COLO829 (cell line): ENCODE measurements at places on chromosomes 11 and 22.

- DNase-seq: peak; percentile 34
Observed at GRCh38 chr11:19651653-19652052, 61.0 kb upstream of the NAV2 start.

GRCh38 chr22:43008921-43009320 is 6.0 kb downstream of the PACSIN2 start:
- DNase-seq: no peak

DNA sequence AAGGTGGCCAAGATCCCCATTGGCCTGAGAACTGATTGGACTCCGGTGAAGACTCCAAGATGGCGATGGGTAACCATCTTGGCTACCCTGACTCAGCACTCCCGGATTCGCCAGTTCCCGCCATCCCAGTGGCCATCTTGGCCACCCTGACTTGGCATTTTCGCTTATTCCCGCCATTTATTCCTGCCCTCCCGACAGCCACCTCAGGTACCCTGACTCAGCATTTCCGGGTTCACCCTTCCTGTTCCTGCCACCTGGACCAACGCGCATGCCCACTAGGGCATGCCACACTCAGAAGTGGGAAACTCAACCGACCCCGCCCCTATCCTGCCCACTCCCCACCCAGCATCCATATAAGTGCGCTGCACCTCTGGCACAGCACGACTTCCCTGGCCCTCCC is 7.8 kb downstream of the OR8K5 start:
- no peak for DNase-seq

GRCh38 chr22:39039306-39040126 is 1.1 kb upstream of the APOBEC3F start:
- no peak for DNase-seq

- no peak for DNase-seq
Observed at GRCh38 chr22:42803389-42803788, 53.7 kb downstream of the ARFGAP3 start.

DNA sequence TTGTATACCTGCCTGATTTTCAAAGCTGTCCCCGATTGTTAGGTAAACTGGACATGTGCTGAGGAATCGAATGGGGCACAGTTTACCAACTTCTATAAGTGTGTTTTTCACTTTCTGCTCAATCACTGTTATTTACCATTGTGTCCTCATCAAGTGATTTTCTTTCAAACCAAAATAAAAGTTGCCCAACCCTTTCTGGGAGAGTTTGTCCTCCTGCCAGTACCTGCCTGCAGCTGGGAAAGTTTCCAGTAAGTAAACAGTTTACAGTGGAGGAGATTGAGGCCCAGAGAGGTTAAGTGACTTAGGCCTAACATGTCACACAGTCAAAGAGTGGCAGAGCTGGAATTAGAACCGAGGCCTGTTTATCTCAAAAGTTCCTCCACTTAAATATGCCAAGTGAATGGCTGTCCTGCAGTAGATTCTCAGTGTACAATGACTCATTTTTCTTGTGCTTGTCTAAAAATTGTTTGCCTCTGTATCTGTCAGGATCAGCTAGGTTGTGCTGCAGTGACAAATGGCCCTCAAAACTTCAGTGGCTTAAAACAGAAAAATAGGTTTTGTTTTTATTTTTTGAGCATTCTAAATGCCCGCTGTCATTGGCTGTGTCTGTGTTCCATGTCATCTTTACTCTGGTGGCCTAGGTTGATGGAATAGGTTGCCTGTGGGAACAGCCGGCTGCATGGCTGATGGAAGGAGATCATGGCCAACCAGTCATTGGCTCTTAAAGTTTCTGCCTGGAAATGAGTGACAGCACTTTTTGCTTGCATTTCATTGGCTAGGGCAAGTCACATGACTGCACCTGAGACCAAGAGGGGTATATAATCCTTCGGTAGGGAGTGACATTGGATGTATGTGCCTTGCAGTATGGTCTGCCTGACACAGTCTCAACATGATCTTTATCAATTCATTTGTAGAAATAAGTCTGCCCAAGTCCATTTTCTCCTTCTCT is 61.8 kb upstream of the CRYBB3 start:
- DNase-seq: no peak

DNA sequence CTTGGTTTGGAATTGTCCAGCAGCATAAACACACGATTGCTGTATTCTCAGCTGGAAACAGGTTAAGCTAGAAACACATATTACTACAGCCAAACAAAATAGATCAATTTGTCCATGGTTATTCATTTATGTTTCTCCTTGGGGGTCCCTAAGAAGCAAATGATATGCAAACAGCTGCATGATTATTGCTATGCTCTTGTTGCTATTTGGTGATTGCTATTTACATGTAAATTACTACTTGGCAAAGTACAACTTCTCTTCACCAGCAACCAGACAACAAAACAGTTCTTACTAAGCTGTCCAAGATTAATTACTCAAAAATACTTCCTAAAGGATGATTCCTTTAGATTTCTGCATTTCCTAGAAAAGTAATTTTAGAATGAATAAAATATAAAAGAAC is 567.9 kb upstream of the ARHGAP42 start:
- DNase-seq: no peak

GRCh38 chr11:77179048-77179447 is 51.0 kb downstream of the MYO7A start:
- DNase-seq: no peak

DNA sequence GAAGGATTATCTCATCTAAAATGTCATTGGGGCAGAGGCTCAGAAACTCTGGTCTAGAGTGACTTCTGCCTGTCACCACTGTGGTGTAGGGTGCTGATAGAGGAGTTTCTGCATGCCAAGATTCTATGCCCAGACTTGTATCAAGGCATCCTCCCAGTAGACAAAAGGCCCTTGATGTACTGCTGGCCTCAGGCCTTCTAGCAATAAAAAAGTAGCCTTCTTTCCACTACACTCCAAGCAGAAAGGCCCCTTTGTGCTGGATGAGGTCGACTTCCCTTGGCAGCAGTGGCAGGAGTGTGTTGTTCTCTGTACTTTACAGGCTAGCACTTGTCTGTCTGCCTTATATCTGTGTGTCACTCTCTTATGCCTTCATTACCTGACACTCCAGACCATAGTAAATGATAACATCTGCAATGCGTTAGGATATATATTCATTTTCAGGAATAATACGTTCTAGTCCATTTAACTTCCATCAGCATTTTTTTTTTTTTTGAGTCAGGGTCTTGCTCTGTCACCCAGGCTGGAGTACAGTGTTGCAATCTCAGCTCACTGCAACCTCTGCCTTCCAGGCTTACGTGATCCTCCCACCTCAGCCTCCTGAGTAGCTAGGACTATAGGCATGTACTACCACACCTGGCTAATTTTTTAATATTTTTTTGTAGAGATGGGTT is 49.5 kb upstream of the RRM1 start:
- peak; percentile 91 for DNase-seq

GRCh38 chr11:72831521-72832300 is 17.5 kb downstream of the ATG16L2 start:
- peak; percentile 52 for DNase-seq

DNA sequence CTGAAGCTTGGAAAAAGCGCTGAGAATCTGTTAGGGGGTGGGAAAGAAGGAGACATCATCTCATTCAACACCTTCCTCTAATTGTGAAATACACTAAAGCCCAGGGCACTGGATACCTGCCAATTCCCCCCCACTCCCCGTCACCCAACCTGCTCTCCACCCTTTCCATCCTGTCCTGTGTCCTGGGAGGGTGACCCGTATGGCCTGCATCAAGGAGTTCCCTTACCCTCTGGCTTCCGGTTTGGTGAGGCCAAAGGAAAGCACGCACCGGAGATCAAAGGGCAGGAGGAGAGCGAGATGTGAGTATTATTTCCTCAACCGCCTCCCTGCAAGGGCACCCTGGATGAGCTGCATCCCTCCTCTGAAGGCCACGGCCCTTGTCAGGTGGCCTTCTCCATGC is 65.0 kb upstream of the PTPRJ start:
- DNase-seq: no peak

GRCh38 chr11:95682552-95682951 is 107.0 kb downstream of the FAM76B start:
- DNase-seq: no peak
